Stimulated activated CD8-positive, alpha-beta memory T cell treated with anti-CD3 and anti-CD28 coated beads, Interleukin-4, amount 100 ng/mL, for 1 hour (primary cell): ENCODE measurements at places on chromosomes 13 and 19.

GRCh38 chr13:98842070-98842469, 89.6 kb upstream of the SLC15A1 start:
- no peak for DNase-seq

DNA sequence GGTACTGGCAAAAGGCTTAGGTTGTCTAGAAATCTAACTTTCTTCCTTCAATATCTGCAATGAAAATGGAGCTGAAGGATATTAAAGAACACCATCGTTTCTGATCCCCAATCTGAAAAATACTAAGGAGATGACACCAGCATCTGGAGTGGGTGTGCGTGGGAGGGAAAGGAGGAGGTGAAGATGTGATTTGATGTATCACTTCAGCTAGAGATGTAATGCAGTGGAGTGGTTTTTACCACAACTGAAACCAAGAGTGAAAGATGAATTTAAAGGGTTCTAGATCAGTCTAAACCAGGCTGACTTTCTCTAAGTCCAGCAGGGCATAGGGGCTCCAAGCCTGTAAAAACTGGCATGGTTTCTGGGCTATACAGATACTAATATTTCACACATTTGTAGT, 148.4 kb downstream of the AKAP11 start:
- DNase-seq = no peak

GRCh38 chr19:1855828-1856255, 7.5 kb downstream of the KLF16 start:
- no peak for DNase-seq

GRCh38 chr19:14370169-14370939, 10.9 kb upstream of the ADGRE5 start:
- no peak for DNase-seq

DNA sequence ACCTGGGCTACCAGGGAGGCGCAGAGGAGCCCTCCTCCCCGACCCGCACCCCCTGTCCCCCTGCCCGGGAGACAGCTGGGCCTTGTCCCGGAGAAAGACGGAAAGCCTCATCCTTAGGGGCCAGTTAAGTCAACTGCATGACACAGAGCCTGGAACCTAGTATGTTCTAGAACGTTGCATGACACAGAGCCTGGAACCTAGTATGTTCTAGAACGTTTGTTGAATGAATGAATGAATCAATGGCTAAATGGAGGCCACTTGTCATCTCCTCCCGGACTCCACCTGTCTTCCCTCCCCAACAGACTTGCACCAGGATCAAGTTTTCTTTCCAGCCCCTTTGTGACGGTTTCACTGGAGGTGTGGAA, 706 bp downstream of the SERP2 start:
- DNase-seq = no peak

DNA sequence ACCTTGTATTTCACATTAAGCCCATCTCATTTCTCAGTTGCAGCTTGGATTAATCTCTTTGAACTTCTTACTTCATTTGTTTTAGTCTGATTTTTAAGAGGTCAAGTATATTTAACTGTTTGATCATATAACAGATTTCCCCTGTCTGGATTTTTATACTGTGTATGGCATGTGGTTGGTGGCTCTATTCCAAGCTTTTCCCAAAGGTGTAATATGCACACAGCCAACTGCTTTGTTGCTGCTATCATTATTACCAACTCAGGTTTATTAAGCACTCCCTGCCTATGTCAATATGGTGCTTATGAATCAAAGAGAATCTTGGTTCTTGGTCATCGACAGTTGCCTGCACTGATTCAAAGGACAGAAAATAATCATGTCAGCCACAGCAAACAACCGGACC, 92.6 kb downstream of the RAP2A start:
- no peak for DNase-seq

DNA sequence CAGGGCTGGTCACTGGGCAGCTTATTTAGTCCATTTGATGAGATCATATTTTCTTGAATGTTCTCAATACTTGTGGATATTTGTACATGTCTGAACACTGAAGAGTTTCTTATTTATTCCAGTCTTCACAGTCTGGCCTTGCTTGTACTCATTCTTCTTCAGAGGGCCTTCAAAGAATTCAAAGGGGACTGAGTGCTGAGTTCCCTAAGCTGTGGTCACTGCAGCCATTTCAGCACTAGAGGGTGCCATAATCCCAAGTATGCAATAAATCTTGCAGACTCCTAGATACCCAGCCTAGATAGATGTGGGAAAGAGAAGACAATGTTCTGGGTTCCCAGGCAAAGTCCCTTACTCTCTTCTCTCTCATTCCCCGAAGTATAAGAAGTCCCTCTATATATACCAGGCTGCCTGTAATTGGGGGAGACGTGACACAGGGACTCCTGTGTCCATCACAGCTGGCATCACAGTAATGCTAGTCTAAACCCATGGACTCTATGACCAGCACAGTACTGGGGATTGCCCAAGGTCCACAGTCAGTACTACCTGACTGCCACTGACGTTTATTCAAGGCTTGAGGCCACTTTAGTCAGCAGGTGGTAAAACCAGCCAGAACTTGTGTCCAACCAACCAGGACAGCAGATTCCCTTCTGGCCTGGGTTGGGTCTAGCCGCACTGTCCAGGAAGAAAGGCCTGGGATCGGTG, 8.9 kb upstream of the VN1R1 start:
- no peak for DNase-seq

DNA sequence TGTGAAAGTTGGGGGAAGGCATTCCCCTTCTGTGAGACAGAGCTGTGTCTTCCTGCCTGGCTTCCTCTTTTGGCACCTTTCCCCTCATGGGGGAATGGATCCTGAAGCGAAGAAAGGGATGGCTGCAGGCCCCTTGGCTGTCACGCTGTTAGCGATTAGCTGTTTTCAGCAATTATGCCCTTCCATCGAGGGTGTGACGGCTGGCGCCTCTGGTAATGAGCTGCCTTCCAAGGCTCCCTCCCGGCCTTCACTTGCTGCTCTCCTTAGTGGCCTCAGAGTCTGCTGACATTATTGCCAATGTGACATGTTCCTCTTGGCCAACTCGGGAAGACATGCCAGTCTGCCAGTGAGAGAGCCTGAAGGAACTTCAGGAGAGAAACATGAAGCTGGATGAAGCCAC, 162.1 kb downstream of the ZIC5 start:
- no peak for DNase-seq

DNA sequence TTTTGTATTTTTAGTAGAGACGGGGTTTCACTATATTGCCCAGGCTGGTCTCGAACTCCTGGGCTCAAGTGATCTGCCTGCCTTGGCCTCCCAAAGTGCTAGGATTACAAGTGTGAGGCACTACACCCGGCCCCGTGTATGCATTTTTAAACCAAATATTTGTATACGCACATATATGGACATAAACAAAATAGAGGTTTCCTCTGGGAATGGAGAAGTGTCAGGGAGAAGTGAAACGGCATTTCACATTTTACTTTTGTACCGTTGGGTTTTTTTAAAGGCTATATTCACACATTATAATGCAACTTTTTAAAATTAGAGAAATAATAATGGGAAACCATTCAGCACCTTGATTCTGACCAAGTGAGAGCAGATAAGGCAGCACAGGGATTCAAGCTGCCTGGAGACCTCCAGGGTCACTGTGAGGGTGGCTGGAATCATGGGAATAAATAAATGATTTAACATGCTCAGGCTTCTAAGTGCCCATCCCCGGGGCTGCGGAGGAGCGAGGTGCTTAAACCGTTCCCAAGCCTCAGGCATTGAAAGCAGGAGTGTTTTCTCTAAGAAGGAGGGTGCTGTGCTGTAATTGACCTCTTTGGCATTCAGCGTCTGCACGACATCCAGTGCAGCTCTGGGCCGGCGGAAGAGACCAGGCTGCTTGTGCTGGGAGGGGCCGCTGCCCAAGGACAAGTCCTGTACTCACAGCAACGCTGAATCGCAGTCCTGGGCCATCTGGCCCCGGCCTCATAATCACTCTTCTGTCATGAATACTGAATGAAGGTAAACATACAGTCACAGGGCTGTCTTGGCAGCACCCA, 24.7 kb downstream of the GPR42 start:
- no peak for DNase-seq

DNA sequence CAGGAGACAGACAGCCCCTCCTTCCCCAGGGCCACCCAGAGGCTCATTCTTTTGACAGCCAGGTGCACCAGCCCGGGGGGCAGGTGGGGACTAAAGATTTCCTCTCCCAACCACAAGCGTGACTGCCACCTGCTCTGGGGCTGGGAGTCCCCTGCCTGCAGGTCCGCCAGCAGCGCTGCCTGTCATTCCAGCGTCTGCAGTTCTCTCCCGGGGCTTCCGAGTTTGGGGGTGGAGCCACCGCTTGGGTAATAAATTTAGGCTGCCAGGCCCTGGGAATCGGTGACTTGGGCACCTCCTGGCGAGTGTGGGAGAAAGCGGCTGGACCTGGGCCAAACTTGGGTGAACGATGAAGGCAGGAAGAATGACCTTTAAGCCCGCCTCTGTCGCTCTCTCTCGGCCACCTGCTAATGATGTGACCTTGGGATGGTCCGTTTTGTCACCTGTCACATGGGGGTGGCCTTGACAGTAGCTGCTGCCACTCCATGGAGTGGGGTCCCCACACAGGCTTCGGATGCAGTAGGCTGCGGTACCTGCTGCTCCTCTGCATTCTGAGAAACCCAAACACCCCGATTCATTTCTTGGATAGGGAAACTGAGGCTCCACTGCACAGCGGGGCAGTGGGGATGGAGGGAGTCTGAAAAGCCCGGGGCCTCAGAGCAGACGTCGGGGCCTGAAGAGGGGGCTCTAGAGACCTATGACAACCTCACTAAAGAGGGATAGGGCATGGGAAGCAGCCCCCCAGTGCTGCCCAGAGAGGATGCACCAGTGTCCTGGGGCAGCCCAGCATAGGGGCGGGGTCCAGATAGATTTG, 12.8 kb downstream of the FUT6 start:
- DNase-seq = no peak
